NCI-H1417 (cell line): ENCODE measurements at places on chromosomes 7 and 10.

DNA sequence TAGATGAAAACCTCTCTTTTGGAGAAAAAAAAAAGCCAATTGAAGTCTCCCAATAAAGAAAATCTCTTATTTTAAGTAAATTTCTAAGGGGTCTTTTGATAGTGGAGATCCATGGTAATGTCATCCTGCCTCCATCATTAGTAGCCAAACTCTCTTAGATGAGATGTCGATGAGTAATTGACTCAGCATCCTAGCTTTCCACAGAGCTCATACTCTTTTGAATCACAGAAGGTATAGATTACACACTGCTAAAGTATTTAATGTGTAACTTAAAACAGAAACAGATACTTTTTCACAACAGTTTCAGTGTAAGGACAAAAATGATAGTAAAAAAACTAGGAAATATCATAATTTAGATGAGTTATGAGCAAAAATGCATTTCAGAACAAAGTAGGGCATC lies 19.4 kb downstream of the MAGI2 start:
- DNase-seq: no peak

DNA sequence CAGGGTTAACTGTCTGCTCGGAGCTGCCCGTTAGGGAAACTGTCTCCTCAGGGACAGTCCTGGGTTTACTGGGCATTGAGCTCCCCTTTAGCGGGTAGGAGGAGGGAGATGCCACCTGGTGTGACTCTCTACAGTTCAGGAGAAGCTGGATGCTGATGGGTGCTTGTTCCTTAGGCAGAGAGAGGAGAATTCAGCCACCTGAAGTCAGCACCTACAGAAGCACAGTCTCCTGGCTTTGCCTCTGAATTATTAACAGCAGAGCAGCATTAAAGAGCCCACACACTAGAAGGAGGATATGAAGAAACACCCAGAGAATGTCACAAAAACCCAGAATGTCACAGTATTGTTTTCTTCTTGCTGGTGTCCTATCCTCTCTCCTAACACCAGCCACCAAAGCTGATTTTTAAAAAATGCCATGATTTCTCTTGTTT lies 696 bp downstream of the GIMAP4 start:
- no peak for DNase-seq

GRCh38 chr10:22368981-22369380 lies 23.7 kb downstream of the SPAG6 start:
- no peak for DNase-seq

DNA sequence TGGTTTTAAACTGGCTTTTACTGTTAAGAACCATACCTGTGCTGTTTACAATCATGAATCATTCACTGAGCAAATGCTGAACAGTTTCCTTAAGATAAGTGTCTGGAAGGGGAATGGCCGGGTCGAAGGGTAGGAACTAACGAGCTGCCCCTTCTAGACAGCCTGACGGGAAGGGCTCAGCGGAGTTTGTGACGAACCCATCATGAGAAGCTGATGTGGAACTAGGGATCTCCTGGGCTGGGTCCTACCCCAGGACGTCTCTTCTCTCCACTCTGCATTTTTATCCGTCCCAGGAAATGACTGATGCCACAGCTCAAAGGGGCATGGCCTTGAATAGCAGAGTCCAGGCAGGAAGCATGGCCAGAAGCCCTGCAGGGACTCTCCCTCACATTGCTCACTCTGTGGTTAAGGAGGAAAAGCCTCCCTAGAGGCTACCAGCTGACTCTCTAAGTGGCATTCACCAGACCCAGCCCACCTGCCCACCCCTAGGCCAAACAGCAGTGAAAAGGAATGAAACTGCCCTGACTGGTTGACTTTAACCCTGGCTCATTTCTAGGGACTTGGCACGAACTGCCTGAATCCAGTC lies 112.0 kb downstream of the PFKFB3 start:
- no peak for DNase-seq

- no peak for DNase-seq
Observed at GRCh38 chr7:36942955-36943354, 218.7 kb upstream of the AOAH start.

DNA sequence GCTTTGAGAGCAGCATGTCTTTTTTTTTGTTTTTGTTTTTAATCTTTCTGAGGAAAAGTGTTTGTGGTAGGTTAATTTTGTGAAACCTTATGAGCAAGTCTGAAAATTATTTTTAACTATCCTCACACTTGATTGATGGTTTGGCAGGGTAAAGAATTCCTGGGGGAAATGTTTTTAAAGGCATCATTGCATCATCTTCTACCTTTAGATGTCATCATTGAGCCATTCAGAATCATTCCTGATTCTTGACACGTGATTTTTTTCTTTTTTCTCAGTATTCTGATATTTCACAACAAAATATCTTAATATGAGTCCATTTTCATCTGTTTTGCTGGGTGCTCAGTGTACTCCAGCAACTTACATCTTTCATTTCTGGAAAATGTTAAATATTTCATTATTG lies 28.3 kb downstream of the PALS2 start:
- DNase-seq: no peak

- peak; percentile 92 for DNase-seq
Observed at GRCh38 chr7:156220701-156221100, 408.4 kb upstream of the SHH start.

DNA sequence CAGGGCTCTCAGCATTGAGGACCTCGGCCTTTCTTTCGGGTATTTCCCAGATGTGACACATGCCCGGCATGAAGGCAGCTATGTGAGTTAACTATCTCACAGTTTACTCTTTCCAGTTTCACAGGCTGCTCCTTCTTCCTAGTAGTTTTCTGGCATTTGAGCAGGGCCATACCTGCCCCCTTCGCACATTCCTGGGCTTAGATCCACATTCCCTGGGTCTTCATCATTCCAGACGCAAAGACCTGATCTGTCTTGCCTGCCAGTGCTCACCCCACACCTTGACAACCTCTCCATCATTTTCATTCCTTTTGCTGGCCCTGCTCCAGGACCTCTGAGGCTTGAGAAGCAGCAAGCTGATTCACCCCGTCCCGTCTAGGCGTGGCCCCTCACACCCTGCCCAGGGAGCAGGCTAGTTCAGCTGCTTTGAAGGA lies 227.5 kb downstream of the WDR11 start:
- no peak for DNase-seq

GRCh38 chr7:102152672-102153598 lies 133.7 kb upstream of the SH2B2 start:
- no peak for DNase-seq

DNA sequence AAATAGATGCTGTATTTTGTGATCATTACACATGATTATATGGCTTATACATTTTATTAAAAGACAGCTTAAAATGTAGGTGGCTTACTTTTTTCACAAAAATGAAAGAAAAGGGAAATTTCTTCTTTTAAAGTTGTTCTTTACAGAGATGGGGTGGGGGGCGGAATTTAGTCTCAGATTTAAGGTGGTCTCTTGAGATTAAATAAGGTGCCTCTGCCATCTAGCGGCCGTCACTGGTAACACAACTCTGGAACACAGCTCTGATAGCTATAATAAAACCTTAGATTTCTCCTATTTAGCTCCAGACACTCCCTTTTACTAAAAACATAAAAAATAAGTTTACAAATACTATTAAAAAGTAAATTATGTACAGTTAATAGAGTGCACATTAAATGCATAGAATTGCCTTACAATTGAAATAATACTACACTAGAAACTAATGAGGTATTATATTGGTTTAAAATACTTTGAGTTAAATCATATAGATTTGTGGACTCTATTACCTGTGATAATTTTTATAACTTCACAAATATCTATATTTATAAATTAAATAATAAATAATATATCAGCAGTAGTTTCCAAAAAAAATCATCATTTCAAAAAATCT lies 210.9 kb downstream of the DGKB start:
- peak; percentile 73 for DNase-seq

- peak; percentile 30 for DNase-seq
Observed at GRCh38 chr10:62860946-62861345, 44.8 kb upstream of the EGR2 start.

GRCh38 chr10:73545357-73545756 lies 45.8 kb downstream of the USP54 start:
- DNase-seq: no peak

DNA sequence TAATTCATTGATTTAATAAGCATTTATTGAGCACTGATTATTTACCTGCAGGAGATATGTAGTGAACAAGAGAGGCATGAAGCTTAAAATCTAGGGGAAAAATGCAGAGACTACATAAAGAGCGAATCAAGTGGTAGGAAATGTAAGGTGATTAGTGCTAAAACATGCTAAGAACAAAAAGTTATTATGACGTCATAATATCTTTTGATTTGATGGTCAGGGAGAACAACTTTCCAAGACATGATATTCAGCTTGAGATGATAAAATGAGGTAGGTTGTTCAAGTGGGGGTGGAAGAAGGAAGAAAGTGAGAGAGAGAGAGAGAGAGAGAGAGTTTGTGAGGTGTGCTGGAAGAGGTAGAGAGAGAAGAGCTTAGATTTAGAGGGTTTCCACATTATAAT lies 317.7 kb downstream of the NRG3 start:
- DNase-seq: no peak
